ENCODE measurements at places on chromosomes 1 and 21.
A peak's percentile ranks its signal among the peaks of the same experiment; 100 is the strongest.

GRCh38 chr1:237763137-237763536 is 127.6 kb downstream of the ZP4 start:
- DNase-seq: no peak

GRCh38 chr1:221105578-221105977 is 226.3 kb downstream of the HLX start:
- DNase-seq: no peak

DNA sequence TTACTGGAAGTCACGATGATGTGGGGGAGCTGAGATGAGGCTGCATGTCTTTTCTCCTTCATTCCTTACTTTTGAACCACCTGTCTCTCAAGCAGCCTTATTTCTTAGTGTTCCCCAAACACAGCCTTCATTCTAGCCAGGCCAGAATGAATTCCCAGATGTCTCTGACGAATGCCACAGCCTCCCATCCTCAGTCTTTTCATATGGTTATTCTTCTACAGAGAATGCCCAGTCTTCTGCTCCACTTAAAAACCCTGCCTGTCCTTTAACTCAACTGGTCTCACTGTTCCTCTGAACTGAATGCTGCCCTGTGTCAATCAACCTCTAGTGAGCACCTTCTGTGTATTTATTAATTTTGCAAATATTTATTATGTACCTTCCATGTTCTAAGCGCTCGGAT is 156.2 kb downstream of the PLA2G4A start:
- no peak for DNase-seq

GRCh38 chr21:16570171-16570570 is 840.4 kb downstream of the USP25 start:
- peak; percentile 15 for DNase-seq

DNA sequence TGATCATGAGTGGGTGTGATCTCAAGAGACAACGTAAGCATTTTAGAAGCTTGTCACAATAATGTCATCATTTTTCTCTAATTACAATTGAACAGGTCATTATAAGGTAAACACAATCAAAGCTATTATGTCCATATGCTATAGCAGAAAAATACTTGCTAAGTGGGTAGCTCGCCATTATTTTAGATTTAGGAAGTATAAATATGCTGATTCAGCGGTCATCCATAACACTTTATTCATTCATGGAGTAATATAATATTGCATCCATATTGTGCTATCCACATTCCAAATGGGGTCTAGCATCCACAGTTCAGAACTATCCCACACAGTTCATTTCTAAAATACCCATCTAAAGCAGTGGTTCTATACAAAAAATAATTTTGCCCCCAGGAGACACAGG is 8.4 kb downstream of the KRTAP15-1 start:
- DNase-seq: no peak

DNA sequence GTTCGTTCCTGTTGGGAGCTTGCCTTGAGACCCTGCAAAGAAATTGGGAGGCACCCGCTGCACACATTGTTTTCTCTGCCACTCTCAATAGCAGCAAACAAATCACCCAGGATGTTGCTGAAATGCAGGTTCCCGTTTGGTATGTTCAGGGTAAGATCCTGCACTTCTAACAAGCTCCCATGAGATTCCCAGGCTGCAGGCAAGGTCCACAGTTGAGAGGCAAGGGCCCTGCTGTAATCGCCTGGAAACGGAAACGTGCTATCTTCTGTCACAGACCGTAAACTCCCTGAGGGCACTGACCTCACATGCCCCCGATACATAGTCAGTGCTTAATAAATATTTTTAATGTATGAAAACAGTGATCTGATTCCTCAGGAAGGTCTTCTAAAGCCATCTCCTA is 37.8 kb downstream of the XCL1 start:
- no peak for DNase-seq

GRCh38 chr1:168531615-168532345 is 12.0 kb downstream of the XCL2 start:
- DNase-seq: no peak

GRCh38 chr1:163737261-163737660 is 415.5 kb downstream of the NUF2 start:
- peak; percentile 70 for DNase-seq

DNA sequence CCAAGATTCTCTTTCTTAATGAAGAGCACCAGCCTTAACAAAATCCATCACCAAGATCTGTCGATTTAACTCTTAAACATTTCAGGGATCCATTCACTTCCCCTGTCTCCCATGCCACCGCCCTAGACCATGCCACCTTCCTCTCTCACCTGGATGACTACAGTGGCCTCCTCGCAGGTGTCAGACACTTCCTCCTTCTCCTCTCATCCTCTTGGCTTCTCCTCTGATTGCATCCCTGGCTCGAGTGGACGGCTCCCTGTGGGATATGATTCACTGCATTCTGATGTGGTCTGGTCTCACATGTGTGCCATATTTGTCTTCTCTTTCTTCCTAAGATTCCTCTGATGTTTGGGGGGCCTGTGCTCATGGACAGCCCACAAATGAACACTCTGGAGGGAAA is 66.4 kb upstream of the KLHDC7A start:
- DNase-seq: no peak

GRCh38 chr1:32991819-32992488 is 27.3 kb upstream of the RNF19B start:
- DNase-seq: no peak
